ENCODE measurements at places on chromosomes 4 and X. TPM values are rescaled to one million over a fixed set of nuclear protein-coding genes. Genes with fewer than 3 reads are reported as not detected.

The ABLIM2 gene
- total RNA-seq = not detected

The KLHL4 gene
- total RNA-seq = not detected

DNA sequence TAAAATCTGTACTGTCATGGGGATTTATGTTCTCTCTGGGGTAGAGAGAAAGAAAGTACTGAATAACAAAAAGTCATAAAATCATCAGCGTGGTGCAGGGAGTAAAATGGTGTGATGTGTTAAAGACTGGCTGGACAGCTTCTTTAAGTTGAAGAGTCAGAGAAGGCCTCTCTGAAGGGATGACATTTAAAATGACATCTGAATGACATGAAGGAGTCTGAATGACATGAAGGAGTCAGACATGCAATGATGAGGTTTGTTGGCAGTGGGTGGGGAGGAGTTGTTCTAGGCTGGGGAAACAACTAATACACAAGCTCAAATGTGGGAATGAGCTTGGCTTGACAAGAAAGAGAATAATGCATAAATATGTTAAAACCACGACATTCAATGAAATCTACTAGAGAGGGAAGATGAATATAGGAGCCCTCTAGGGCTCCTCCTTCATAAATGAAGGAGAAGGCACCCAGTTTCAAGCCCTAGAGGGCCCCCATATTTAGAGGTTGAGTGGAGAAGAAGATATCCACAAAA is 63.9 kb upstream of the KIT start:
- no peak for DNase-seq

DNA sequence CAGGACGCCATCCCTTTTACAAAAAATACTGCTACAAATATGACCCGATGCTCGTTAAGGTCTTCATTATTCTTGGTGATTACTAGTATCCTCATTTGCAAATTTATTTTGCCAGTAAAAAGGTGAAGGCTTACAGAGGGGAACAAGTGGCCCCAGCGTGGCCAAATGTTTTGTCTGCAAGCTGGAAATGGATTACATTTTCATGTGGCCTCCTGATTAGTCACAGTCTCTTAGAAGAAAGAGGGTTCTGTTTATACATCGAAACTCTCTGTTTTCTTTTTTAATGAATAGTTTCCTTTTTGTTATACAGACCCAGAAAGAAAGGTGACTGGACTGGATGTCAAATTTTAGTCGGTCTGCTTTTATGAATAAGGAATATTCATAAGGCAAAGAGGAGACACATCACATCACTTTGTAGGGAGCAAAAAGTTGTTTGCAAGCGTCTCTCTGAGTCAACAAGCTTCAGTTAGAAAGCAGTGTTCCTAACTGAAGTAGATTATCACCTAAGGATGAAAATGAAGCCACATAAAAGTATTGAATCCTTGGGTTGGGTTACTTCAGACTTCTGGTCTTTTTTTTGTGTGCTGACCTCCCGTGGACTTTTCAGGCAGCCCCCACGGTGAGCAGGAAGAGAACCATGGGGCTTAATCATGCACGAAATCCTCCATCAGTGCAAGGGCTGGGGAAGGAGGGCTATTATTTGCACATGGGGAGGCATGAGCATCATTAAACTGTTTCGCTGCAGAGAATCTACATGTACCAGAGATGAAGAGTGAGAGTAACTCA is 125.6 kb downstream of the ARSF start:
- no peak for DNase-seq

- no peak for DNase-seq
Observed at GRCh38 chr4:37646247-37646646, 39.9 kb downstream of the RELL1 start.

The BTK gene
- total RNA-seq = not detected

GRCh38 chr4:156634612-156635011 is 337.0 kb downstream of the PDGFC start:
- no peak for DNase-seq

DNA sequence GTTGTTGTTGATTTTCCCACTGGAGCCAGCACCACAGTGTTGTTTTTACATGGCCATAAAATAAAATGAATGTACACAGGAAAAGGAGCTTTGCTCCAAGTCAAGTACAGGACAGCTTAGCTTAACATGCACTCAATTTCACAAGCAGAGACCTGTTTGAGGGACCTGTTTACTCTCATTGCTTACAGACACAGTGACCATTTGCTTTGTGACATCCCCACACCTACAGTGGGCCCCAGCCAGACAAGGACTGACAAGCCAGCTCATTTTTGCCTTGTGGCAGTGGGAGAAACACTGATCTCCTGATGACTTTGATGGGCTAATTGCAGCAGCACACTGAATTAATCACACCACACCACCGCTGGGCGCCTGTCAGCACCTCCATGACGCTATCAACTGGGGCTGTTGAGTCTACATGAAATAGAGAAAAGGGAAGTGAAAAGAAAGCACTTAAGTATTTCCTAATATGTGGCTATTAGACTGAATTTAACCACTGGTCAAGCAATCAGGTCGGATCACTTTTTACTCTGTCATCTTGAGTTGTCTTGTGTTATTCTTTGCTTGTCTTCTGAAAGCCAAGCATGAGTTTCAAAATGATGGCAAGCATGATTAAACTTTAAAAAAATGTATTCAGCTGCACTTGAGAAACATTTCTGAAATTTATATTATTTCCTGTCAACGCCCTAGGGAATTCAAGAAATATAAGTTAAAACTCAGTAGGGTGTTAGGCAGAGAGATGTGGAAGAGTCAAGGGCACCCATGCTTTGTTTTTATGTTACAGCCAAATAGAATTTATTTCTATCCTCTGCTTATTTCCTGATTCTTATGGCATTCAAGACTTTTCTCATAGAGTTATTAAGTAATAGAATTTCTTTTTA is 557.7 kb downstream of the RAB28 start:
- no peak for DNase-seq

DNA sequence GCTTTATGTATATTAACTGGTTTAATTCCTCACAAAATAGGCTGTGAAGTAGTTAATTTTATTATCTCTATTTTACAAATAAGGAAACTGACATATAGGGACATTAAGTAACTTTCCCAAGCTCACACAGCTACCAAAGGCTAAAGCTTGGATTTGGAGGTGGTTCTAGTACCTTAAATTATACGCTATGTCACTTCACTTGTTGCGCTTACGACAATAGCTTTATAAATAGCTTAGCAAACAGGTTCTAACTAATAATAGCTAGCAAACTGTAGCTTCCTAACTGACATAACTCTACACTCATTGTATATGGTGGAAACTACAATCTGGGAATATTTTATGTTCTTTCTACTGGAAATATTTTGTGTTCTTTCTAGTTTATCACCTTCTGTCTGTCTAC is 666.4 kb upstream of the CPEB2 start:
- DNase-seq = no peak

DNA sequence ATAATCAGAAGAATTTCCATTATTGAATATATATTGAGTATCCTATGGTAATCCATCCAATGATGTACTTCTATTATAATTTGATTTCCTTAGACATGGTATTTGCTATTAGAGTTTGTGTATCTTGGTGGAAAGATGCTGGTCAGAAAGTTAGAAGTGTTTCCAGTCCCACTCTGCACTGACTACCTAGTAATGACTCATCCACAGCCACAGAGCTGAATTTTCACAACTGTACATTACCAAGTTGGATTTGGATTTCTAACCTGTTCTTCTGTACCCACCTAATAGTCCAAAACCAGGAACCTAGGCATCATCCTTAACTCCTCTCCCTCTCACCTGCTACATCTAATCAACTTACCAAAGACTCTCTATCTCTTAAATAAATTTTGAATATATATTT is 145.4 kb downstream of the REELD1 start:
- no peak for DNase-seq

The HS3ST1 gene
- 4.2 TPM for total RNA-seq

DNA sequence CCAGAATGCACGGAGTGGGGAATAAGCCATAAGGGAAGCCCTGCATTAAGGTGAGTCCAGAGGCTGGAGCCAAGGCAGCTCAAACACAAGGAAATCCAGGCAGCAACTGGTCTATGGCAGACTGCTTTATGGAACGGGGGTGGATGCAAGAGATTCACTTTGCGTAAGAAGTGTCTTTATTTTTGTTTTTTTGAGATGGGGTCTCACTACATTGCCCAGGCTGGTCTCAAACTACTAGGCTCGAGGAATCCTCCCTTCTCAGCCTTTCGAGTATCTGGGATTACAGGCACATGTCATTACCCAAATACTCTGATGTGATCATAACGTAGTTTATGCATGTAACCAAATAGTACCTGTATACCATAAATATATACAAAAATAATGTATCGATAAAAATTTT is 199.5 kb downstream of the MAML3 start:
- DNase-seq = no peak

The GRIA2 gene
- total RNA-seq = not detected

GRCh38 chr4:73139245-73139644 is 69.7 kb upstream of the COX18 start:
- DNase-seq = no peak

DNA sequence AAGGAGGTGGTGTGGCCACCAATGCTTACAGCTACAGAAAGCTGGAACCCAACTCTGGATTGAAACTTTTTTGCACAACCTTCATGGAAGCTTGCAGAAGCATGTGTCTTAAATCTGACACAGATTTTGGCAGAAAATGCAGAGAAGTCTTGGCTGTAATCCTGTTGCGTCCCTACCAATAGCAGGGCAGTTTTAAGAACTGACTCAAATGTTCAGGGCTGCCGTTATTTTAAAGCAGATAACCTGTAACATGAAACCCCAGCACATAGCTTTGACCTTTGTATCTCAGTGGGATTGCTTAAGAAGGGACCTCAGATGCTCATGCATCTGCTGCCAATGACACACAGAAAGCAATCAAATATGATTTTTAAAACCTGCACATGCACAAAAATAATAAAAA is at the start of gene VEGFD:
TSS of gene VEGFD (minus strand) at position 110 of the 400 bp plus-strand sequence. CDS start 467 bp downstream, outside the sequence.
- peak; percentile 0 for DNase-seq

The SLC9B1 gene
- total RNA-seq = 1.7 TPM

The PAK3 gene
- total RNA-seq = not detected

GRCh38 chr4:138405934-138406567 is 163.9 kb upstream of the SLC7A11 start:
- DNase-seq = no peak

DNA sequence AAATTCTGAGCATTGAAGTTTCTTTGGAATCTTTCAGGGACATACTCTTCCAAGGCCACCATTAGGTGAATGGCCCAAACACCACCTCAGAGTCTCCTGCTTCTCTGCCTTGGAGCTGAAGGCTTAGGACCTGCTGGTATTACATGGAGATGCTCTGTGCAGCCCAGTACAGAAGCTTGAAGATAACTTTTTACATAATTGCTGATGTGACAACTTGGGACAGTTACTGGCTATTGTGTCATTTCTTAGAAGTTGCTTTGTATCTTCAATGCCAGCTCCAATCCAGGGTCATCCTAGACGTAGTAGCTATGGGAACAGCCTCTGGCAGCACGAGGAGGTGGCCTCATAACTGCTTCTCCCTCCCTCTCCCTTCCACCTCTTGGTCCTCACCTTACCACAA is 60.5 kb downstream of the RTL5 start:
- DNase-seq = no peak

- peak; percentile 12 for DNase-seq
Observed at GRCh38 chrX:102067966-102068723, 57.3 kb upstream of the TCEAL2 start.

The NWD2 gene
- not detected for total RNA-seq

- no peak for DNase-seq
Observed at GRCh38 chr4:159190651-159191050, 87.8 kb downstream of the RAPGEF2 start.

DNA sequence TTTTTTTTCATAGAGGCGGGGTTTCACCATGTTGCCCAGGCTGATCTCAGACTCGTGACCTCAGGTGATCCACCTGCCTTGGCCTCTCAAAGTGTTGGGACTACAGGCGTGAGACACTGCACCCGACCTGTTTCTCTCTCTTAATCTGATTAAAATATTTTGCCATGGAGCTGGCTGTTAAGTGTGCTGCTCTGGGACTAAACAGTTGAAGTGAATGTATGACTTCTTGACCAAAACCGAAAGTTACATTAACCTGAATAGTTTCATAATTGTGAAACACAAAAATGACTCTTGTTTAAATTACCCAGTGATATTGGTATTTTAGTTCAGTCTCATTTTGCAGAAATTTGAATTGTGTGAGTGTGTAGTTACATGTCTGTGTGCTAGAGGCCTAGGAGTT is 2548.6 kb downstream of the PCDH7 start:
- no peak for DNase-seq

The RADX gene
- 2.2 TPM for total RNA-seq

DNA sequence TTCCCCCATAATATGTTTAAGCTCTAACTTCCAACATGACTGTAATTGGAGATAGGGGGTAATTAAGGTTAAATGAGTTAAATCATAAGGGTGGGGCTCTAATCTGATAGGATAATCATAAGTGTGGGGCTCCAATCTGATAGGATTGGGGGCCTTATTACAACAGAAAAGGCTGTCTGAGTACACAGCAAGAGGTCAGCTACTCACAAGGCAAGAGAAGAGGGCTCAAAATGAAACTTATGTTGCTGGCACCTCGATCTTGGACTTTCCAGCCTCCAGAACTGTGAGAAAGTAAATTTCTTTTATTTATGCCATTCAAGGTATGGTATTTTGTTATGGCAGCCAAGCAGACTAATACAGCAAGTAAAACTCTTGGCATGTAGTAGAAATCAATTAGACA is 16.4 kb downstream of the SH2D1A start:
- no peak for DNase-seq

The SMIM10 gene
- 7.9 TPM for total RNA-seq

GRCh38 chrX:46036508-46036907 is 508.7 kb downstream of the ZNF674 start:
- no peak for DNase-seq

DNA sequence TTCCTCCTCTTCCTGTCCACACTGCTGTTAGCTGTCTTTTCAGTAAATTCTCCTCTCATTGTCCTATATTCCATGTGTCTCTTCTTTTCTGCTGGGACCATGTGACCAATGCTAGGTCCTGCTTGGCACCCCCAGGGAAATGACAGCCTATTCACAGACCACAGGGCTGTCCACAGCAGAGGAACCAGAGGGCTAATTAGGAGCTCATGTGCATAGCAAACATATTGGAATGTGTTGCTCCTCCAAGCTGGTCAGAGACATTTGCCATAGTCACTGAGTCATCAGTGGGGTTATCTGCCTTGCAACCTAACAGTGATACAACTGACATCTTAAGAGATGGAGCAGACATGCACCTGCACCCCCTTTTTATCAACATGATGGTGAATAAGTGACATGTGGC is 67.9 kb upstream of the PUDP start:
- DNase-seq = no peak

- DNase-seq = no peak
Observed at GRCh38 chr4:4339504-4340085, 47.3 kb upstream of the NSG1 start.
